HEK293T (cell line): ENCODE measurements at places on chromosomes 6 and 20.

- DNase-seq, result no peak
These were observed 141.2 kb downstream of the CDK19 start for GRCh38 chr6:110674096-110674495.

GRCh38 chr6:13854716-13855250 lies 40.4 kb upstream of the MCUR1 start:
- DNase-seq, result no peak

GRCh38 chr6:28922821-28923317 lies 916 bp downstream of the TRIM27 start:
- DNase-seq, result peak; percentile 20

GRCh38 chr20:50350510-50351249 lies 159.5 kb upstream of the PTPN1 start:
- no peak for DNase-seq

DNA sequence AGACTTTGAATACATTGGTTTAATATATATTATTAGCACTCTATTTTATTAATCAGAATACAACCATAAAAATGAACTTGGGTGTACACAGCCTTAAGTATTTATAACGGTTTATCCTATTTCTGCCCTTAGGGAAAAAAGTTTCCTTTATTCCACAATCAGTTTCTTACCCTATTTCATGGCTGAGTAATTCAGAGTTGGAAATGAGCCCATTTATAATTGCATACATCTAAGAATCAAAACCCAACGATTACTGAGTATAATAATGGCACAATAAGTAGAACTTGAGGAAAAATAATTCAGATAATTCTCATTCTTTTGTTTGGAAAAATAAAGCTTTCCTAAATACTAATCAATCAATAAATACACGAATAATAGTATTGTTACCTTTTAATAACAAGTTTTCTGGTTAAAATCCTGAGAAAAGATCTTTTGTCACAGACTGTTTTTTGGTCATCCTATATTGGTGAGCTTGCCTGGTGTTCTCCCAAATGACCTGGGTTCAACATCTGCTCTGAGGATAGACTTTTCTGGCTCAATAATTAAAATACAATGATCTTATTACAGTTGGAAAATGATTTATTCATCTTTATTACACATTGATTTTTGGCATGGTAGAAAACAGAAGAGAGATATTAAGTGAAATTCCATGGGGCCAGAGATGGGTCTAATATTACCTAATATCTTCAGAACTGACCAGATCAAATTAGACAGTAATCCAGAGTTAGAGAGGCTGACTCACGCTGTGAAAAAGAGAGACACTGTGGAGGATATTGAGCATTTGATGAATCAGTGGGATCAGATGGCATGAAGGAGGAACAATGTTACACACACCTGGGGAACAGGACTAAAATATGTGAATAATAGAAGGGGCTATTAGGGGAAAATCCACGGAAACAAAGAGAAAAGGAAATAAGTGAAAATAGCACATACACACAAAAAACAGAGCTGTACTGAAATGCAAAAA lies 162.1 kb upstream of the TBX18 start:
- DNase-seq, result no peak

- no peak for DNase-seq
These were observed 468.0 kb downstream of the PREX1 start for GRCh38 chr20:48359692-48360341.

- no peak for DNase-seq
These were observed 171.9 kb downstream of the GMDS start for GRCh38 chr6:2073476-2073875.

DNA sequence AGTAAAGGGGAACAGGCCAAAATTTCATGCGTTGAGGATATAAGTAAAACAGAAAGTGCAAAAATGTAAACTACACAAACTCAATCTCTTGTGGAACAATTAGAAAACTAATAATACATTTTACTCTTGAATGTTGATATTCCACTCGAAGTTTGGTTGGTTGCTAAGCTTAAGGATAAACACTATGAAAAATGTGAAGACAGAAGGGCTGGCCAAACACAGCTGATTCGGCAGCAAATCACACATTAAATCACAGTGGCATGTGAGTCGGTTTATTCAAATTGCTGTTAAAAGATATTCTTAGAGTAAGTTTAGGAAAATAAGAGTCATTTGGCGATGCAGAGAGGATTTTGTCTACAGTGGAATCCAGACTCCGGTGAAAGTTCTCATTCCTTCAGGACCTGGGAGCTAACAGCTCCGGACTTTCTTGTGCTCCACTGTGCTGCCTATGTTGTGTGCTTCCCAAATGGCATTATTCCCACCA lies 1.4 kb upstream of the EPM2A start:
- DNase-seq, result no peak

DNA sequence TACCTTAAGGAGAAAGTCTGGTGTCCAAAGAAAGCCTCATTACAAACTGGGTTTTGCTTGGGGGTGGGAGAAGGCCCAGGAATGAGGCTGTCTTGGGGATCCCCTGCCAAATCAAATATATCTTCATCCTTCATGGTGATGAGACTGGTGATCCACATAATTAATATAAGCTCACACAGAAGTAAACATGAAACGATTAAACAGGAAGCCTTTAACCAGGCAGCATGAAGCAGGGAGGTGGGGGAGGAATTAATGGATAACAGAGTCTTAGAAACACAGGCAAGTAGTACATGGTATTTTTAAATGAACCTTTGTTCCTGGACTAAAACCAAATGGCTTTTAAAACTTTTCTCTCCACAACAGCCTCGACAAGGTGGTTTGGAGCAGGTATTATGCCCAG lies 437.5 kb downstream of the TFAP2A start:
- DNase-seq, result no peak

DNA sequence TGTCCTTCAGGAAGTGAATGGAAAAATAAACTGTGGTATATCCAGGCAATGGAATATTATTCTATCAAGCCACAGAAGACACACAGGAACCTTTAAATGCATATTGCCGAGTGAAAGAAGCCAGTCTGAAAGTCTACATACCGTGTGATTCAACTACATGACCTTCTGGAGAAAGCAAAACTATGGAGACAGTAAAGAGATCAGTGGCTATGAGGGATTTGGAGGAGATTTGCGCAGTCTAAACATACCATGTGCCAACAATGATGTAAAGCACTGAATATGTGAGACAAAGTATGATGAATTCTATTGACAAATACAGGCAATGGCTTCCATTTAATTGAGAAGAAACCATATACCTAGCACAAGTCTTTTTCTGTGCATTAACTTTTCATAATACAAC lies 518.3 kb upstream of the ZNF337 start:
- DNase-seq, result no peak

DNA sequence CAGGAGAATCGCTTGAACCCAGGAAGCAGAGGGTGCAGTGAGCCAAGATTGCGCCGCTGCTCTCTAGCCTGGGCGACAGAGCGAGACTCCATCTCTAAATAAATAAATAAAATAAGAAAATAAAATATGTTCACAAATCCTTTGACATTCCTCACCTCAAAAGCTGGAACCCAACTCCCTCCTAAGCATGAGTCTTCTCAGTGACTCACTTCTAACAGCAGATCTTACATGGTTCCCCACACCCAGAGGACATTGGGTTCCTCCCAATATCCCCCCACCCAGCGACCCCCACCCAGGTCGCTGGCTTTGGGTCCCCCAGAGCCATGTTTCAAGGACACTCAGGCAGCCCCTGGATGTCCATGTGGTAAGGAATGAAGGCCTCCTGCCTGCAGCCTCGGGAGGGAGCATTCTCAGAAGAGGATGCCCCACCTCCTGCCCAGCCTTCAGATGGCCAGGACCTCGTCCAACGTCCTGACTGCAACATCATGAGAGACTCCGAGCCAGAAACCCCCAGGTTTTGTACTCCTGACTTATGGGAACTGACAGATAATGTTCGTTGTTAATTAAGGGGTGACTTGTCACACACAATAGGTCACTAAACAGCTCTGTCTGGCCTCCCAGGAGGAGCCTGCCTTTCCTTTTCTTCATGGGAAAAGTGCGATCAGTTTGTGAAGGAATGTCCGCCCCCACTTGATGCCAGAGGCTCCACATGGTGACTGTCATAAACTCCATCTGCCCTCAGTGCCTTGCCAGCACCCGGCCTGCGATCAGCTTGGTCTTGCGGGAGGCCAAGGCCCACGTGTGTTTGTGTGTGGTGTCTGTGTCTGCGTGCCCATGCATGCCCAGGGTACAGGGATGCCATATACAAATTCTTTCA lies 10.1 kb upstream of the GMEB2 start:
- no peak for DNase-seq

DNA sequence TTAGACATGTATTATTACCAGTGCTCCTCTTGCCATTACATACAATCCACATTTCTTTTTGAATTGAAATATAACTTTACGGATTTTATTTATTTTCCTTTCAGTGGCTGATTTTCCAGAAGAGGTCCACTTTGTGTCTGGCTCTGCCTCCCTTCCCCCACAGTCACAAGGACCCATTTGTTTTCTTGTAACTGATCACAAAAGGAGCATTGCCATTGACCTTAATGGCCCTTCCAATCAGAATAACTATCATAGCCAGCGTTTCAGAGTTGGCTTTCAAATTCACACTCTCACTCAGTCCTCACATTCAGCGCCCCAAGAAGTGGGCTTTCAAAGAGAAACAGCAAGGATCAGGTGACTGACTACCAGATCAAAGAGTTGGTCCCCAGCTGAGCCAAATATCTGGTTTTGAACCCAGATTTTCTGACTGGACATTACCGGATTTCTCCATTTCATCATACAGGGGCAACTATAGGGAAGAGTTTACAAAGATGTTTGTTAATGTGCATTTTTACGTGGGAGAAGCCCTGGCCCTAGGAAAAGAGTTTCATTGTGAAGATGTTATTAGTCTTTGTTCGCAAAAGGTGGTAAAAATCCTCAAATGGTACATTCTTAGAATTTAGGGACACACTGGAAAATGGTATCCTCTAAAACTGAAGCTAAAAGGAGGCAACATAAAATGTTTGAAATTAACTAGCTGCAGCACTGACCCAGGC lies 2.0 kb upstream of the SLC22A23 start:
- no peak for DNase-seq

DNA sequence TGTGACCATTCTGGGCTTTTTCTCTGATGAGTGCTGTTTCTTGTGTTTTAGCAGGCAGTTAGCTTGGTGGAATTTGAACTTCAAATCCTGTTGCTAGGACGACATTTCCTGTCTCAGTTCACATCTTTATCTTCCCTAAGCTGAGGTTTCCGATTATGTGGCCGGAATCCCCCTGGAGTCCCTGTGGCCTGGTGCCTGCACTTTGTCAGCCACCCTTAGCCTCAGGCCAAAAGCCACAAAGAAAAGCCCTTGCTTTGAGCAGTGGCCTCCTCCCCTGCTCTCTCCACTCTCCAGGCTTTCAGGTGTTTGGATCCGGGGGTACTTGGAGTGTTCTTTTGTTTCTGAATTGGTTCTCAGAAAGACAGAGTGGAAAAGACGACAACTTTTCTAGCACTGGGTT lies 59.9 kb upstream of the PMEPA1 start:
- no peak for DNase-seq

- no peak for DNase-seq
These were observed 1681.9 kb downstream of the HACE1 start for GRCh38 chr6:103177791-103178190.

- no peak for DNase-seq
These were observed 26.3 kb downstream of the MAPK14 start for GRCh38 chr6:36053878-36054277.

DNA sequence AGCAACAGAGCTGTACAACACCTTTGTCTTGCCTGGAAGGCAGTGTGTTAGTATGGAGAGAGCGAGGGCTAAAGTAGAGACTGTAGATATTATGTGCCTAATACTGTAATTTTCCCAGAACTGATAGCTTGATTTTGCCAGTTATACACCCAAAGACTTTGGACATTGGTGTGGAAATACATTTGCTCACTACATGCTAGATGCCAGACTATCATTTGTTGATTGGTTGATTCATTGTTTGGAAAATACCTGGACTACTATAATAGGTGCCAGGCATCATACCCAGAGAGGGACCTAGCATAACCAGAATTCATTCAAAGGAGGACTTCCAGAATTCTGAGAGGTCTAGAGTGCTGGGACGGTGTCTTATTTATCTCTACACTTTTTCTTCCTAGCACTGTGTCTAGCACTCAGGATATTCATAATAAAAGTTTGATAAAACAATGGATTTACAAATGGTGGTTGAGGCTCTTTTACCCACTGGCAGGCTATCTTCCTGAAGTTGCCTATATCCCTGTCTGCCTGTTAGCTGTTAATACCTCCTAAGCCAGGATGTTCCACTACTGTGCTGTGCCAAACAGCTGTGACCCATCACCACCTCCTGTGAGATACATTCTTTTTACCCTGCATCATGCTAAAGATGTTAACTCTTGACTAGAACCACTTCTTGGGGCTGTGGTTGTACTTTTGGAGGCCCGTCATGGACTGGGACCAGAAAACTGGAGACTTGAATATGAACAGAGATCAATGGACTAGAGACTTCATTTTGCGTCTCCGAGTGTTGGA lies 72.2 kb upstream of the FUCA2 start:
- DNase-seq, result no peak

DNA sequence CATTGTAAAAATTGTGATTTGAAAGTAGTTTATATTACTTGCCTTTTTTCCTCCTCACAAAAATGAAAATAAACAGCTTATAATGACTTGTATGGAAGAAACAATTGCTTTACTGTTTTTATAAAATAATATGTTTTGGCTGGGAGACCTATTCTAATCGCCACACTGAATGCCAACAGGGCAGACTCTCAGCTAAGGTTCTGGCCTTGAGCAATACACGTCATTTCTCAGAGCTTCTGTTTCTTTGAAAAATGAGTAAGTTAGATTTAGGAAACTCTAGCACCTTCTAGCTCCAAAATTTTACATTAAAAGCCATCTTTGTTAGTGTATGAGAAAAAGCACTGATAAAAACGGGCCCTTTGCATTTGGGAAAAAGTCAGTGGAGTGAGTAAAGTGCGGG lies 166.6 kb downstream of the ARID1B start:
- no peak for DNase-seq

GRCh38 chr6:96212066-96212465 lies 196.3 kb downstream of the FUT9 start:
- DNase-seq, result no peak

- peak; percentile 57 for DNase-seq
These were observed 22.9 kb downstream of the CNBD2 start for GRCh38 chr20:35991142-35991771.

DNA sequence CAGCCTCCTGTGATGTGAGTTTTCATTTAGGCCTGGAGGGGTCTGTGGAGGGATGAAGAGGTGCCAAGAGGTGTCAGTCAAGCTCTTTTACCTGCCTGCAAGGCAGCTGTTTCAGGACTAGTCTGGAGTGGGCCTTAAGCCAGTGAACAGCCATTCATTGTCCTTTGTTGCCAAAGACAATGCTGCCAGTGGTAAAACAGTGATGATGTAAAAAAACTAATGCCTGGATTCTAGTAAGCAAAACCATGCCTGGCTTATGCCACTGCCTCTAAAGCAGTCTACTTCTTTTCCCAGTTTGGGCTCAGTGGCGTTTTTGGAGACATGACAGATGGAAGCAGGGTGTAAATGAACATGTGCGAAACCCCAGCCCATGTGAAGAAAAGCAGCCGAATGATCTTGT lies 93.5 kb upstream of the KCNK16 start:
- no peak for DNase-seq
